Stimulated activated CD8-positive, alpha-beta memory T cell treated with anti-CD3 and anti-CD28 coated beads, Interleukin-15, amount 100 ng/mL, for 4 hours (primary cell): ENCODE measurements at places on chromosomes 1 and 21.

GRCh38 chr21:33116676-33117075, 46.7 kb downstream of the OLIG1 start:
- DNase-seq = no peak

DNA sequence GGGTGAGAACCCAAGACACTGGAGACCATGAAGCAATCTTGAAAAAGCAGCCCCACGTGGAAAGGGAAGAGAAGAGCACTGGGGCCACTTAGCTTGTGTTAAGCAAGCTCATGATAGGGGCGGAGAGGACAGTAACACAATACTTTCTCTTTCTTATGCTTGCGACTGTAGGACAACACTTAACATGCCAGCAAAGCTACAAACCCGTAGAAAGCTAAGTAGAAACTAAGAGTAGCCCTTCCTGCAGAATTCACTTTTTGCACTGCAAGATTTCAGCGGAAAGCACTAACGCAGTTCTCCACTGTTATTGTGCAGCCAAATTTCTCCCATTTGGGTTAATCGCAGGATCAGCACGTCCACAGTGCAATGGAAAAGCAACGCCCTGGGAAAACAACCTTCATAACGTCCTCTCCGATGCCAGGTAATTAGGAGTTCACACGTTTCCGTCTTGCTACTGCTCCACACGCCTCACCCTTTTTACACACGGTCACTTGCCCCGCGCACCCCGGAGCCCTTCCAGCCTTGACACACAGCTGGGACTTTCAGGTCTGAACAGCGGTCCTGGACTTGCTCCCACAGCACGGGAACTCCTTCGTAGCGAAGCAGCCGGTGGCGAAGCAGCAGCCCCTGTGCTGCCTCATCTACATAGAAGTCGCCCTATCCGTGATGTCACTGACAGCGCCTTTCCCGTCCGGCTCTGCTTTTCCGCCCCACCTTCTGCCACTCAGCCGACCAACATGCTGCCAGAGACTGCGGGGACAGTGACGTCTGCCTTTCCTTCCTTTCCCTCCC, 148.6 kb downstream of the PPIAL4G start:
- DNase-seq = peak; percentile 57

DNA sequence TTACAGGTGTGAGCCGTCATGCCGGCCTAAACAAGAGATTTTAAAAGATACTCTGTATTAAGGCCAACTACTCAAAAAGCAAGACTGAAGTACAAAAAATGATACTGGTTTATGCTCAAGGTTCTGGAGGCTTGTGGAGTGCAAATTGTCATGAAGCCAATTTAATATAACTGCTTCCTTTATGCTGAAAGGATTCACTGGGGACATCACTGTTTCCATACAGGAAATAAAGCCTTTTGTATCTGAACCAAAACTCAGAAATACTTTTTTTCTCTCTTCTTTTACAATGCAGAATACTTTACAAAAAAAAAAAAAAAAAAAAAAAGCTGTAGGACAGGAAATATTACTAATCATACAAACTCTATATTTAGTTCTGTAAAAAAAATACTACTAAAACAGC, 55.5 kb upstream of the CNN3 start:
- DNase-seq = no peak

GRCh38 chr1:197356723-197357533, 88.9 kb downstream of the CRB1 start:
- DNase-seq = no peak

GRCh38 chr1:162191396-162192305, 122.2 kb downstream of the NOS1AP start:
- no peak for DNase-seq
